ENCODE measurements at places on chromosomes 2 and 18.

GRCh38 chr2:34474646-34475045, 875.5 kb upstream of the FAM98A start:
- DNase-seq: no peak

- DNase-seq: no peak
Measured at GRCh38 chr18:46842583-46842982, 74.7 kb downstream of the PIAS2 start.

DNA sequence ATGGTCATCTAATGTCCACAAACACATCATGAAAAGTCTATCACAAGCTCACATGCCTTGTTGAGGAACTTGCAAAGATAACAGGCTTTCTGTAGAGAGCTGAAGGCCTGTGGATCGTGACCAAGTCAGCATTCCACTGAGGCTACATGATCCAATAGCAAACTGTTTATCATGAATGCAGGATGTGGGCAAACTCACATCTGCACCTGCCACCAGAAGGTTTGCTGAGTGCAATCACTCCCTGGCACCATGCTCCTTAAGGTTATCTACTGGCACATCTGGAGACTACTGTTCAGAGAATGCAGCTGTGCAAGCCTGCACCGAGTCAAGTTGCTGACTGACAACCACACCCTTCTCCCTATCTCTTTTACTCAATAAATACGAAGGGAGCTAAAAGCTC, 67.3 kb upstream of the ACAA2 start:
- no peak for DNase-seq

- DNase-seq: no peak
Measured at GRCh38 chr2:159227467-159227866, 59.0 kb downstream of the WDSUB1 start.

DNA sequence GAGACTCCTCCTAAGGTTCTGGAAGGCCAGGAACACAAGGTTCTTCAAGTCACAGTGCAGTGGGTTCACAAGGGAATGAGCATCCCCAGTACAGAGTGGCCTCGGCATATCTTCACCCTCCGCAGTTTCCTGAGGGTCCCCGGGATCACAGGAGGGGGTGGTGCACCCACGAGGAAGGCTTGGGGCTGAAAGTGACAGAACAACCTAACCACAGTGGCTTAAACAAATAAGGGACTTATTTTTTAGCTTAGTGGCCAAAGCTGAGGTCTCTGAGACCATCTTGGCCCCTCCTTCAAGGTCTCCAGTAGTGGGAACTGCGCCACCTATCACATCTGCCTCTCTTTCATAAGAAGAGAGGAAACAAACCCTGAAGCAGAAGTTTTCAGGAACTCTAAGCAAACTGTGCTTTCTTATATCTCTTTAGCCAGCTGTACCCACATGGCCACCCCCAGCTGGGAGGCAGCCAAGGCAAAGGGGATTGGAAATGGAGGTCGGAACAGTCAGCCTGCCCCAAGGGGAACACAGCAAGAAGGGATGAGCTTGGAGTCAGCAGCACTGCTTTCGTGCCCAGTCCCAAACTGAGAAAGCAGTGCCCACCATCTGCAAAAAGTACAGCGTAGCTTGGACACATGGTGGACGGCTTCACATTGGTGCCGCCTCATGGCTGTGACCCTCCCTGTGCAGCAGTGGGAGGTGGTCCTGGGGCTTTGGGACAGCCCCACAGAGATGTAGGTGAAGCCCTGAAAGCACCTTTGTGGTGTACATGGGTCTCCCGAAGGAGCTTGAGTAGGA, 260.0 kb upstream of the ID2 start:
- no peak for DNase-seq

- DNase-seq: no peak
Measured at GRCh38 chr2:164779383-164780057, 62.1 kb downstream of the COBLL1 start.

DNA sequence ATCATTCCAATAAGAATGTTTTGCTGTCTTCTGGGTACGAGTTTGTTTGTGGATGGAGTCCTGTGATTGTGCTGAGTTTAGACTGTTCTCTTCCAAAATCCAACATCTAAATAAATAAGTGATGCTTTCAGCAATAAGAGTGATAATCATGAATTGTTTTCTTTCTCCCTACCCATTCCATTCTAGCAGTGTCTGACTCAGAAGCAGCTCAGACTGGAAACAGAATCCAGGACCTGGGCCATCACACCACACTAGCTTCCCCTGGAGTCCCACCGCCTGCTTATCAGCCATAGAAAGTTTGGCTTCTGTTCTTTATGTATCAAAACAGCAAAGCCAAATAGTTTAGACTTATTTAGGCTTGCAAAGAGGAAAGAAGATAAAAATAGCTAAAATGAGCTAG, 76.4 kb upstream of the CNGA3 start:
- no peak for DNase-seq

DNA sequence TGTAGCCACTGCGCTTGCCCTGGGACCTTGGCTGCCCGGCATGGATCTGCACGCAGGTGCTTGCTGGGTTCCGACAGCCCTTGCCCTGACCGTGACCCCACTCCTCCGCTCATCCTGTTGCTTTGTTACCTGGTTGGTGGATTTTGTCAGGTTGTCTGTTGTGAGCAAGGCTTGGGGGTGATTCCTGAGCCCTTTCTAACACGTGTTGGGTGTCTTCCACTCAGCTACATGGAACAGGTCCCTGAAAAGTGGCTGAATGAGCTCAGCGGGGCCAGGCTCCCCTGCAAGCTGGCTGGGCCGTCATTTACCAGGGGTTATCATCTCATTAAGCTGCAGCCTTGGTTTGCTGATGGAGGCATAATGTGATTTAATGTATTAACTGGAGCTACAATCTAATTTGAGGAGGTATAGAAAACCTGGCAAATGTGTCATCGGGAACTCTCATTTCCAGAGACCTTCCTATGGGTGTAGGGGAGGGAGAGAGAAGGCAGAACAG, 24.6 kb downstream of the RAMP1 start:
- DNase-seq: no peak

DNA sequence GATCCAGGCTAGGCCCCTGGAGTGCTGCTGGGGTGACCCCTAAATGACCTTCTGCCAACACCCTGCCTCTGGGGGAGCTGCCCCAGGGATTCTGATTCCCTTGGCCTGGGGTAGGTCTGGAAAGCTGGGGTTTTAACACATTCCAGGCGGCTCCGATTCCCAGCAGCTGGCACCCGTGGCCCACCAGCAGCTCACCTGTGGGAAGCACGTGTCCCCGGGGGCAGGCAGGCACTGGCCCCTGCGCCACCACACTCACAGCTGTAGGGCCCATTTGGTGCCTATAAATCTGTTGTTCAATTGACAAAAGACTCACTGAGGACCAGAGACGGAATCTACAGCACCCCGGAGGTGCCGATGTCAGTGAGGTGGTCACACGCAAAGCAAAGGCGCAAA, 4.1 kb upstream of the KLHL30 start:
- DNase-seq: no peak

GRCh38 chr18:41324934-41325333, 630.1 kb upstream of the PIK3C3 start:
- no peak for DNase-seq

DNA sequence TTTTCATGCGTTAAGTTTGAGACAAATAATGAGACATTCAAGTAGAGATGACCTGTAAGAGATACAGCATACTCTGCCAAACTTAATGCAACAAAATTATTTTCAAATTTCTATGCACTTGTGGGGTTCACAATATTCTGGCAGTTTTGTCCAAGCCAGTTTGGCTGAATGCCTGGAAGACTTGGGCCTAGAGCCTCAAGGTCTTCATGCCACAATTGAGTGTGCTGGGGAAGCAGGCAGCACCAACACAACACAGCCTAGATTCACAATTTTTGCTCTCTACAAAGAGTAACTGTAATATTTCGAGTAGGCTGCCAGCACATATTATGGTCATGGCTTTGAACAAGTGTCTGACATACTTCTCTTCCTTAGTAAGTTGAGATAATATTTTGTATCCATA, 461.4 kb upstream of the SPHKAP start:
- no peak for DNase-seq

- no peak for DNase-seq
Measured at GRCh38 chr2:18824325-18824790, 235.0 kb upstream of the NT5C1B start.

DNA sequence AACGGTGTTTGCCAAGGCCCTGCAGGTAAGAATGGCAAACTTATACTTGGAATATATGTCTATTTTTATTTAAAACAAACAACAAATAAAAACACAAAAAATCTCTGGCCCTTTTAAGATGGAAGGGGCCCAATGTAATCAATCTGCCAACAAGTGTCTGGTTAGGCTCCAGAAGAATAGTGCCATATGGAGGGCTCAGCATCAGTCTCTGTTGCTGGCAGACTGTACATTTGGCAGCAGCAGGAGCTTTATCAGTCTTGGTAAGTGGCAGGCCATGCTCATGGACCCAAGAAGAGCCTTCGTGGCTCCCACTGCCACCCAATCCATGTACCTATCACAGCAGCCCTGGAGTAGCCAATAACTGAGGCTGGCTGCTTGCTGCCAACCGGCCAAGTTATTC, 101.1 kb downstream of the GALNT3 start:
- no peak for DNase-seq

- DNase-seq: no peak
Measured at GRCh38 chr18:7657050-7657449, 89.9 kb downstream of the PTPRM start.

GRCh38 chr2:176107731-176108181, 676 bp downstream of the HOXD11 start:
- DNase-seq: no peak

DNA sequence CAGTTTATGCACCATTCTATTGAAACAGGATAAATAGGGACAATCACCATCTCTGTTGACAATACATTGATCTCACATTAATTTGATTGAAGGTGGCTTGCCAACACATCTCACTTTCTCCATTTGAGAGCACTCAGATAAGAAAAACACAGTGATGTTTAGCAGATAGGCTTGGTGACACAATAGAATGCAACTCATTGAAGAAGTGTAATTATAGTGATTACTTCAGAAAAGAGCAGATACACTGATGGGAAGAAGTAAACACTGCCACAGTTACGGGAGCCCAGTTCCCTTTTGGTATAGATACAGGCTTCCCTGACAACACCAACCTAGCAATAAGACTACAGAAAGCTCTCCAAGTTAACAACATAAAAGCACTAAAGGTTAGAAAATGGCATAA, 89.1 kb downstream of the FIGN start:
- no peak for DNase-seq

- DNase-seq: no peak
Measured at GRCh38 chr2:192327576-192327975, 132.8 kb upstream of the TMEFF2 start.

DNA sequence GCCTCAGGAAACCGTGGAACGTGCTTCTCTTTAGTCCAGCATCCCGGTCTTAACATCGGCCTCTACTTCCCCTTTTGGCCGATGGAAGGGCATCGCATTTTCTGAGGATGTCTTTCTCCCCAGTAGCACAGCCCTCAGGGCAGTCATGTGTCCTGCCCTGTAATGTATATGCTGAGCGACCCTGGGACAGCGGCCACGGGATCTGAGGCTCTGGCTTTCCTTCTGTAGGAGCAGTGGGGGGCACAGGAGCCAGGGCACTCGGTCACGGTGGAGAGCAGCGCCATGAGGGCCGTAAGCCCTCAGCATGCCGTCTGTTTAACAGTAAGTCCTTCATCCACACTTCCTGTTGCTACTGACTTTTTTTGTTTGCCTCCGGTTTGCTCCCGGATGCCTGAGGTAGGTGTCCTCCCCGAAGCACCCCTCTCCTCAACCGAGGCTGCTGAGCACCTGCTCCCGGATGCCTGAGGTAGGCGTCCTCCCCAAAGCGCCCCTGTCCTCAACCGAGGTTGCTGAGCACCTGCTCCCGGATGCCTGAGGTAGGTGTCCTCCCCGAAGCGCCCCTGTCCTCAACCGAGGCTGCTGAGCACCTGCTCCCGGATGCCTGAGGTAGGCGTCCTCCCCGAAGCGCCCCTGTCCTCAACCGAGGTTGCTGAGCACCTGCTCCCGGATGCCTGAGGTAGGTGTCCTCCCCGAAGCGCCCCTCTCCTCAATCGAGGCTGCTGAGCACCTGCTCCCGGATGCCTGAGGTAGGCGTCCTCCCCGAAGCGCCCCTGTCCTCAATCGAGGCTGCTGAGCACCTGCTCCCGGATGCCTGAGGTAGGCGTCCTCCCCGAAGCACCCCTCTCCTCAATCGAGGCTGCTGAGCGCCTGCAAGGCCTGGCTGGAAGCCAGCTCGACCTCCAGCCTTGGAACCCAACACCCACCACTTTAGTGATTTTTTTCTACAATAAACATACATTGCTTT, 169.3 kb downstream of the HDAC4 start:
- no peak for DNase-seq

DNA sequence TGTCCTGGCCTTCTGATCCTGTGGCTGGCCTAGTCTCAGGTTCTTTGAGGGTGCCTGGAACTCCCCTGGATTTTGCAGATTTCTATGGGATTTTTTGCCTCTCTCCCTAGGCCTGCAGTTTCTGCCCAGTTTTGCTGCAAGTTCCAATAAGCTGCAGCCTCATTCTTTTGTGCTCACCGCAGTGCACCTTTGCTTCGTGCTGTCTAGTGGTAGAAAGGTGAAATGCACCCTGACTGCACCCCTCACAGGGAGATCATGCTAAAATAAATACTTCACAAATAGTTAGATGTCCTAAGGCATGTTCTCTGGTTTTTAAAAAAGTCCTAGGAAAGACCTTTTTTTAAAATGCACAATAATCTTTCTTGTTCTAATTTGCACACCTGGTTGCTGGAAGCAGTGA, 72.5 kb downstream of the GNAL start:
- no peak for DNase-seq

GRCh38 chr2:130898553-130898952, 61.8 kb downstream of the ARHGEF4 start:
- no peak for DNase-seq

- no peak for DNase-seq
Measured at GRCh38 chr2:1601471-1602277, 142.6 kb downstream of the PXDN start.

DNA sequence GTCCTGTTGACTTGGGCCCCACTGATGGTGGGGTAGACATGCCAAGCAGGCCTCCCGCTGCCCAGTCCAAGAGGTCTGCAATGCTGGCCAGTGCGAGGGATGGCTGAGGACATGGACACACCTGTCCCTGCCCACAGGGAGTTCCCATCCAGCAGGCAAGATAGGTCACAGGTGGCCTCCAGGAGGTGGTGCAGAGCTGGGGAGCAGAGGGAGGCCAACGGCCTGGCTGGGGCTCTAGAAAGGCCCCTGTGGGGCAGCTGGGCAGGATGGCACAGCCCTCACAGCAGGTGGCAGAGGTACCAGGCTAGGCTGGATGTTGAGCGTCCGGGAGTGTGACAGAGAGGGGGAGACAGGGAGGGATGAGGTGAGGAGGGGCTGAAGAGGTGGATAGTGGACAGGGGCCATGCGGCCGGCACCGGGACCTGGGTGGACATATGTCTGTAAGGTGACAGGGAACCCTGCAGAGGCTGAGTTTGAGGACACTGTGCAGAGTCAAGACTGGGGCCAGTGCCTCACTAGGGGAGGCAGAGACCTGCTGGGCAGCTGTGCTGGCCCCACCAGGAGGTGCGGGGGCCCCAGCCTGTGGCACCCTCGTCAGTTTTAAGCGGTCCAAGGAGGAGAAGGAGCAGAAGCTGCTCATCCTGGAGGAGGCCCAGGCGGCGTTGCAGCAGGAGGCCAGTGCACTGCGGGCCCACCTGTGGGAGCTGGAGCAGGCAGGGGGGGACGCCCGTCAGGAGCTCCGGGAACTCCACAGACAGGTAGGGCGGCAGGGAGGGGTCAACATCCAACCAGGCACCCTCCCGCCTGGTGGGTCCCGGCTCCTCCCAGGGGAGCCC, 34.3 kb upstream of the SNED1 start:
- DNase-seq: no peak

- no peak for DNase-seq
Measured at GRCh38 chr18:21741312-21741561, 645 bp downstream of the MIB1 start.

GRCh38 chr2:8987410-8987809, 16.1 kb downstream of the MBOAT2 start:
- DNase-seq: no peak
